ENCODE measurements at places on chromosomes 3 and 15.

- no peak for DNase-seq
Observed at GRCh38 chr3:72576563-72576962, 271.7 kb downstream of the SHQ1 start.

DNA sequence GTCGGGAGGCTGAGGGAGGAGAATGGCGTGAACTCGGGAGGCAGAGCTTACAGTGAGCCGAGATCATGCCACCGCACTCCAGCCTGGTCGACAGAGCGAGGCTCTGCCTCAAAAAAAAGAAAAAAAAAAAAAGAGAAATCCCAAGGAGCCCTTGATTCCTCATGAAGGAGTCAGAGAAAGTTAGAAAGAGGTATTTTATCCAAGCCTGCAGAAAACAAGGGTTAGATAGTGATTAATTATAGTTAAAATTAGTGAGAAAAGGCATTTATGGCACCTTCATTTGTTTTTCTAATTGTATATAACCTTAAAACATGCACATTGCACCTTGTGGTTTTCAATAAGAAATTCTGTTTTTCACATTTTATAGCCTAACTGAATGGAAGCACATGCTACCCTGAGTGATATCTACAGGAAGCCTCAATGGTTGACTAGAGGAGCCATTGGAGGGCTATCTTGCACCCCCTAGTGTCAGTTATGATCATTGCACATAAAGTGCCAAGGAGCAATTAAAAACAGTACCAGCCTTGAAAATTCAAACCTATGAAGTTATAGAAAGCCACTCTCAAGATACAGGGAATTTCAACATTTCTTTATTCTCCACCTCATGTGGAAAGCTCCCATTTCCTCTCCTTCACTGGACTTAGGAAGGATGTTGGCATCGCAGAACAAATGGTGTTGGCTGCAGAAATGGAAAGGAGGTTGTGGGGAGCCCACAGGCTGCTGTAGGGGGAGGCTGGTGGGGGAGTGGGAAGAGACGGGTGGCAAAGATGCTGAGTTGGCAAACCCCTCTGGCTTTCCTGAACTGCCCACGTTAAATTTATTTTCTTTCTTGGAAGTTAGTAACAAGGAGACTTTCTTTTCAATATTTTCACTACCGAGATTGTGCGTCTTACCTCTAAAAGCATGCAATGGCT, 48.5 kb downstream of the ITGA11 start:
- peak; percentile 63 for DNase-seq

DNA sequence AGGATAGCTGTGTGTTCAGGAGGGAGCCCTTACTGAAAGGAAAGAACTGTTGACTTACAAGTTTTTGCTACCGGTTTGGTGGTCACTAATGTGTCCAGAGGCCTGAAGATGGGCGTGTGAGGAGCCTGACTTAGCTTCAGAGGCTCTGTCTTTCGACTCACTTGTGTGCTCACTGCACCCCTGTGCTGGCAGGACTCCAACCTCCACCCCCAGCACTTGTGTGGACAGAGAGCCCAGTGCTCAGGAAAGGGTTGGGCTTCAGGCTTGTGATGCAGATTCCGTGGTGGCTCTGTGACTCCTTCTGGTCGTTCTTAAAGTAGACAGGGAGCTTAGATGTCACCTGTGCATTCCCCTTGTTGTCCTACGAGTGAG, 100.9 kb downstream of the PGPEP1L start:
- no peak for DNase-seq

DNA sequence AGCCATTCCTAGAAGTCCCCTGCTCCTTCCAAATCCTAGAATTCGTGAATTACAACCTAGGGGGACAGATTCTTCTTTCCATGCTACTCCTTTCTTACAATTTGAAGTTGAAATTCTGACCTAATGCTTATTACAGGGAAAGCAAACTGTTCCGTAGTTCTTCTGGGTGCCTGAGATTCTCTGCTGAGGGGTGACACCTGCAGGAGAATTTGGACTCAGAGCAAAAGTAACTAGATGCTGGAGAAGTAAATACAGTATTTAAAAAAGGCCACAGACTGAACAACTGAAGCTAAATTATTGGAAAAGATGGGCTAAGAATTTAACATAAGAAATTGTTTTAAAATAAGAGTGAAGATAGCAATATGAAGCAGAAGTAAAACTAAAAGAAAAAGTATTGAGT, 37.9 kb downstream of the ACAD9 start:
- no peak for DNase-seq

DNA sequence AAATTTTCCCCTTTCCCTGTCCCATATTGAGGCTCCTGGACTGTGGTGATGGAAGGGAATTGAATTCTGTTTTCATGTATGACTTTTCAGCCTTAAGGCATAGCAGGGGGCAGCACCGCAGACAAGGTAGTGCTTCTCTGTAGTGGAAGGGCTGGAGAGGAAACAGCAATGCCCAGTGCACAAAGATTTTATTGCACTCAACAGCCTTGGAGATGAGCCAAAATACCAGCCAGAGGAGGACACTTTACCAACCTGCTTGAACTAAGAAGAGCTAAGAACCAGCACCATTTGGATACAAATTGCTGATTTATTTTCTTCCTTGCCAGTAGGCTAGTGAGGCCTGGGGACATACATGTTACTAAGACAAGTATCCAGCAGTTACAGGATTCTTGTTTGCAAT, 98.7 kb downstream of the KCNMB2 start:
- DNase-seq: no peak

DNA sequence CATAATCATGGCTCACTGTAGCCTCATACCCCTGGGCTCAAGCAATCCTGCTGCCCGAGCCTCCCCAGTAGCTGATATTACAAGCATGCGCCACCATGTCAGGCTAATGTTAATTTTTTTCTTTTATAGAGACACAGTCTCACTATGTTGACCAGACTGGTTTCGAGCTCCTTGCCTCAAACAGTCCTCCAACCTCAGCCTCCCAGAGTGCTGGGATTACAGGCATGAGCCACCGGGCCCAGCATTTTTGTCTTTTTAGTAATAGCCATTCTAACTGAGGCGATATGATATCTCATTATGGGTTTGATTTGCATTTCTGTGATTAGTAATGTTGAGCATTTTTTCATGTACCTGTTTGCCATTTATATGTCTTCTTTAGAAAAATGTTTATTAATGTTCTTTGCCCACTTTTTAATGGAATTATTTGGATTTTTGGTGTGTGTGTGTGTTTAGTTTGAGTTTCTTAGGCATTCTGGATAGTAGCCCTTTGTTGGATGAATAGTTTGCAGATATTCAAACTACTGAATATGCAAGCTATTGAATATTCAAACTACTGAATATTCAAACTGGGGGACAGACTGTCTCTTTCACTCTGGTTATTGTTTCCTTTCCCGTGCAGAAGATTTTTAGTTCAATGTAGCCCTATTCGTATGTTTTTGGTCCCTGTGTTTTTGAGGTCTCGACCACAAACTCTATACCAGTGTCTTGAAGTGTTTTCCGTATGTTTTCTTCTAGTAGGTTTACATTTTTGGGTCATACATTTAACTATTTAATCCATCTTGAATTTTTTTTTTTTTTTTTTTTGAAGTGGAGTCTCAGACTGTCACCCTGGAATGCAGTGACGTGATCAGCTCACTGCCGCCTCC, 39.2 kb downstream of the CCDC66 start:
- DNase-seq: no peak

DNA sequence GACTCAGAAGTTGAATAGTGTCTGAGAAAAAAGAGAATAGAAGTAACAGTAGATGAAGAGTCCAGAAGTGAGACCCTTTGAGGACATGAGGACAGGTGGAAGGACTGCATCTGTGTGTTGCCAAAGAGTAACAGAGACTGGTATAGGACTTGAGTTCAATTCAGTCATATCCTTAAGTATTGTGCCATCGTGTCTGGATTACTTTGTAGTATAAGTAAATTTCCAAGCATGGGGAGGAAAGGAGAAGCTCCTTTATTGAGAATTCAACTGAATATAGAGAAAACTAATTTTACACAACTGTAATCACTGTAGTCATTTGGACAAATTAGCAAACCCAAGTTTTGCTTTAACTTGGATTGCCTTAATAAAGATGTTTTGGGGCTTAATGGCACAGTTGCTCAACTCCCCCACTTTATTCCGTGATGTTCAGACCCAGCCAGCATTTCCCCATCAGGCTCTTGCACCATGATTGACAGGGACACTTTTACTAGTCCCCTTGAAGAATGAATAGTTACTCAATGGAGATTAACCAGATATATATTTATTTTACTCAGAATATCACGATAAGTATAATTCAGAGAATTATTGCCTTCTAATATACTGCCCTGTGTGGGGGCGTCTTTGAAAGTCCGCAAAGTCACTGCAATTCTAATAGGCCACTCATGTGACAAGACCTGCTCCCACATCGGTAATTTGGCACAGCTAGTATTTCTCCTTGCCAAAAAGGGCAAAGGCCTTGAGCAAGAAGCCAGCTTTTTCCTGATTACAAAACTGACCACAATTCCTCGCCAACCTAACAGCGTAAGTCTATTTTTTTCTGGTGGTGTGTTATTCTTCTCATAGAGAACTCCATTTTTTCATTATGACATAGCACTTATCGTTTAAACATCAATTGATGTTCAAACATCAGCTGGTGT, 61.3 kb downstream of the PPARG start:
- DNase-seq: no peak

DNA sequence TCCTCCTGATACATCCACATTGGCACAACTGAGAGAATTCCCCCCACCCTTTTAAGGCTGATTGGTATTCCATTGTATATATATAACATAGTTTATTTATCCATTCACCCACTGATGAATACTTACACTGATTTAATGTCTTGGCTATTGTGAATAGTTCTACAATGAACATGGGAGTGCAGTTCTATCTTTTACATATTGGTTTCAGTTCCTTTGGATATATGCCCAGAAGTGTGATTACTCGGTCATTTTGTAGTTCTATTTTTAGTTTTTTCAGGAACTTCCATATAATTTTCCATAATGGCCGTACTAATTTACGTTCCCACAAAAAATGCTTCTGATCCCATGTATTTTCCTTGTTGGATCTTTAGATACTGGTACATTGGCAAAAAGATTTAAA, 135.3 kb downstream of the FMN1 start:
- no peak for DNase-seq

DNA sequence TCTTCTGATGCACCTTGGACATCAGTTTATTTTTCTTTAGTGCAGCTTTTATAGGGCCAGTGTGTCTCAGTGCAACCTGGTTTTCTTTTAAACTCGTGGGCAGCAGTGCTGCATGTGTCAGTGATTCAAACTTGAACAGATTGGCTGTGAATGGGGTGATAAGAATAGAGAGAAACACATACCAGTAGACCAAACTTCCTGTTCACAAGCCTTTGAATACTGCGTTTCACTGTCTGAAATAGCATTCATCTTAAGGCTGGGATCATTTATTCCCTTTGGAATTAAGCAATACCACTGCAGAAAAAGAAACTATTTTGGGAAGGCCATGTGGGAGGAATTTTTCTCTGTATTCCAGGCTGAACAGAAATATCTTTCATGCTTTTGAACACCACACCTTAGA, 51.7 kb downstream of the PHLDB2 start:
- DNase-seq: no peak

DNA sequence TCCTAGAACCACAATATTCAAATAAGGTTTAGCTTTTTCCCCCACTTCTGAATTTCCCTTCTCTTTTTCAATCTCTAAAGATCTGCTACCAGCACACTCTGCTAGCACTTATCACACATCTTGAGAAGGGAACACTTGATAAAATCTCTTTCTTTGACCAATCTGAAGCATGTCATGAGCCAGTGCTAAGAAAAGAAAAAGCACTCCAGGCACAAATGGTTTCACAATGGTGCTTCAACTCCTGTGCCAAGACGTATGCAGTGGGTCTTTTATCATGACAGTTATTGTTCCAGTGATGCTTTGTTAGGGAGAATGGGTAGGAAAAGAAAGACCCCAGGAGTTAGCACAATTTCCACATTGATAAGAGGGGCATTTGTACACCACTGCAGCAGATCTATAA, 248.4 kb downstream of the ZNF385D start:
- DNase-seq: no peak

- DNase-seq: no peak
Observed at GRCh38 chr15:47340571-47340920, 376.8 kb upstream of the SEMA6D start.

DNA sequence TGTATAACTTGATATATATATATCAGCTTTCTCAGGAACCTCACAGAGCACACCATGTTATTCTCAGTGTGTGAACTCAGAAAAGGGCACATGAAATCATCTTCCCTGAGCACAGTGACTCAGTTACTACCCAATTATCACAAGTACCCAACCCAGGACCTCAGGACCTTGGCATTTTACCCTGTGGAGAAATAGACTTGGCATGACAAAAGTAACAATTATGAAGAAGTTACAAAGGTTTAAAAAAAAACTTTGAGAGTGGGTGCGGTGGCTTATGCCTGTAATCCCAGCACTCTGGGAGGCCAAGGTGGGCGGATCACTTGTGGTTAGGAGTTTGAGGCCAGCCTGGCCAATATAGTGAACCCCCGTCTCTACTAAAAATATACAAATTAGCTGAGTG, 52.4 kb downstream of the ONECUT1 start:
- no peak for DNase-seq

DNA sequence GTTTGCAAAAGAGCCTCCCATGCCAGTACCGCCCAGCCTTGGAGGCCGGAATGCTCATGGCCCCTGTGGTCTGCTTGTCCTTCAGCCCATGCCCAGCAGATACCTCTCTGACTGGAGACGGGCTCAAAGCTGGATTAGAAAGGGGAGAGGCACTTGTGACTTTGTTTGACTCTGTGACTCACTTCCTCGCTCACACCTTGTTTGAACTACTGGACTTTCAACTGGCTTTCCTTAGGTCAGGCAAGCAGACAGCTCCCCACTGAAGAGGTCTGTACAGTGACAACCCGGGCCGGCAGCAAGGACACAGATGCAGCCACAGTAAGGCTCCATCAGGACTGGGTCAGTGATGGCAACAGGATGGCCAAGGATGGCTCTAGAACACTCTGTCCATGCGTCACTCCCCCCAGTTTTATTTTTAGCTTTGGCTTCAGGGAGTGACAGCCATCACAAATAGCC, 98.6 kb upstream of the ABHD17C start:
- no peak for DNase-seq

GRCh38 chr15:72034351-72034750, 83.6 kb downstream of the MYO9A start:
- no peak for DNase-seq

DNA sequence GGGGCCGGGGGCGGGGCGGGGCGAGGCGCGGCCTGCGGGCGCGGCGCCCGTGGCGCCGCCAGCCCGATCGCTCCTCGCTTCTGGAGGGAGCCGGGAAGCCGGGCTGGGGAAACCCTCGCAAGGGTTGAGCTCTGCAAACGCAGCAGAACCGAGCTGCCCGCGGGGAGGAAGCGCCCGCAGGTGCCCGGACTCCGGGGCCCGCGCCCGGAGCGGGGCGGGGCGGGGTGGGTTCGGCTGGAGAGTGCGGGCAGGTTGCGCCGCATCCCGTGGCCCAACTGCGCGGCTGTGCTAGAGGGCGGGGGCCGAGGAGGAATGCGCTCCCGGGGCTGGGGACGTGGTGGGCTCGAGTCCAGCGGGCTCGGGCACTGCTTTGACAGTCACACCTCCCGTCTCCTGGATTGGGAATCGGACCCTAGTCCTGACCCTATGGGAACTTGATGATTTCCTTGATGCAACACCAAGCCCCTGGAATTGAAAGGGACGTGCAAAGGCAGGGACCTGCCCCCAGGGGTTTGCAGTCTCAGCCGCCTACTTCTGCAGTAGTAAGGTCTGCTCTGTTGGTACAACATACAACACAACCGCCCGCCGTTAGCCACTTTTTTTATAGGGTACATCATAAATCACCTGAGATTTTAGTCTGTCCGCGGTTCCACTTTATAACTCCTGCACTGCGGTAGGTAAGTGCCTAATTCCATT, 34.3 kb downstream of the ZBTB38 start:
- DNase-seq: peak; percentile 56

Data from A673 (cell line).